Stimulated activated CD8-positive, alpha-beta memory T cell treated with anti-CD3 and anti-CD28 coated beads, Interleukin-15, amount 100 ng/mL, for 4 hours (primary cell): ENCODE measurements at places on chromosomes 1 and 21.

DNA sequence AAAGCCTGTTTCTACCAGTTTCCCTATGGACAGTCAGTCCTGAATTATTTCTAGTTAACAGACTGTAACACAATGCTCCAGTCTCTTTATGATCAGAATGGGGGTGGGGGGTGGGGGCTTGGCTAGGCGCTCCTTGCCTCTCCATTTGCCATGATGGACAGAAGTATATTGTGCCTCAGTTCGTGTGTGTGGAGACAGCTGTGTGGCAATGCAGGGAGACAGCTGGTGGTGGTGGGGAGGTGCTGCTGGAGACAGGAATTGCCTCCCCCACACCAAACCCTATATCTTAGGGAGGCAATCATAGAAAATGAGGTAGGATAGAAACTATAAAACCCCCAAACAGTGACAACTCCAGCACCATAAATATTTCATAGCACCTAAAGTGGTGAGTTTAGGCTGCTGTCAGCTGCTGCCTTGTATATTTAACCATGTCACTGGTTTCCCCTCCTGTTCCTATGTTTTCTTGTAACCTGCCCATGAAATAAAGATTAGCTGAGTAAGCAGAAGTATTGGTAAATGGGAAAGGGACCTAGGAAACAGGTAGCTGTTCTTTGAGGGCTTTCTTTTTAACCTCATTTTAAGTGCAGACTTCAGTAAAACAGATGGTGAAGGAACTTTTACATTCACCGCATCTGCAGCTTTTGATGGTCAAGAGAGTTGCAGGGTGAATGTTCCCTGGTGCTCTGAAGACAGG is 3.4 kb downstream of the PLXNA2 start:
- no peak for DNase-seq

DNA sequence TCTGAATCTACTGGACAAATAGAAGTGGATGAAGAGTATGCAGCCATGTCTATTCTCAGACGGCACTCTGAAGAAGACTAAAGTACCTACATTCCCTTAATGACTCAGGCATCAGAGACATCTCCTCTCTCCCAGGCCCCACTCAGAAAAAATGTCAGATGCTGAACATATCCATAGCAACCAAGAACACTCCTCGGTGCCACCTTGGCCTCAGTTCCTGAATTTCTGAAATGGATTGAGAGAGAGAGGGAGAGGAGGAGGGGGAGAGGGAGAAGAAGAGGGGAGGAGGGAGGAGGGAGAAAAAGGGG is 16.0 kb upstream of the OVAAL start:
- no peak for DNase-seq

GRCh38 chr21:36909901-36910561 is 56.4 kb downstream of the HLCS start:
- DNase-seq: no peak

GRCh38 chr1:167706931-167707877 is 14.6 kb upstream of the MPZL1 start:
- no peak for DNase-seq

DNA sequence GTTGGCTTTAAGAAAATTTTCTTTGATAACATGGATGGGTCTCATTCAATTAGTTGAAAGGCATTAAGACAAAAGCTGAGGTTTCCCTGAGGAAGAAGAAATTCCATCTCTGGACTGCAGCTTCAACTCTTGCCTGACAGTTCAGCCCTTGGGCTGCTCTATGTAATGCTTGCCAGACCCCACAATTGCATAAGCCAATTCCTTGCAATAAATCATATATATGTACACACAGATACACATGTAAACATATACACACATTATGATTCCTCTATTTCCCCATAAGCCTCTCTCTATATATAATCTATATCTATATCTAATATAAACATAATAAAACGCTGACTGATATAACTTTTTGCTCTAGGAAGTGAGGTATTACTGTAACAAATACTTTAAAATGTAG is 301.5 kb upstream of the PRMT6 start:
- DNase-seq: no peak

DNA sequence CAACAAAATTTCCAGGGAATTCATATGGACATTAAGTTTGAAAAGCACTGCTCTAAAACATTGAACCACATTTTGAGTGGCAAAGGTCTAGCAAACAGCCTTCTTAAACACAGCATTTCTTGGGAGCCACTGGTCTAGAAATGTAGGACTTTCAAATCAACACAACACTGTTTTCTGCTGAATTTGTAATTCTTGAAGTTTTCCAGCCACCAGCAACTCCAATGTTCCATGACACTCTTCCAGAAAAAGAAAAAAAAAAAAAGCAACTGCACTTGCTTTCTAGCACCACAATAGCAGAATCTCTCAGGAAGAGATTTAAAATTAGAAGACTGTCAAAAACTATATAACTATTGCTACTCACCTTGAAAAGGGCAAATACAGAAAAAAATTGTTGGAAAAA is 4.5 kb downstream of the SYDE2 start:
- DNase-seq: no peak

- no peak for DNase-seq
Observed at GRCh38 chr1:15192916-15193550, 39.5 kb downstream of the TMEM51 start.

GRCh38 chr1:104084380-104084779 is 334.7 kb downstream of the AMY1C start:
- no peak for DNase-seq

- no peak for DNase-seq
Observed at GRCh38 chr1:92599184-92599583, 112.5 kb upstream of the GFI1 start.

DNA sequence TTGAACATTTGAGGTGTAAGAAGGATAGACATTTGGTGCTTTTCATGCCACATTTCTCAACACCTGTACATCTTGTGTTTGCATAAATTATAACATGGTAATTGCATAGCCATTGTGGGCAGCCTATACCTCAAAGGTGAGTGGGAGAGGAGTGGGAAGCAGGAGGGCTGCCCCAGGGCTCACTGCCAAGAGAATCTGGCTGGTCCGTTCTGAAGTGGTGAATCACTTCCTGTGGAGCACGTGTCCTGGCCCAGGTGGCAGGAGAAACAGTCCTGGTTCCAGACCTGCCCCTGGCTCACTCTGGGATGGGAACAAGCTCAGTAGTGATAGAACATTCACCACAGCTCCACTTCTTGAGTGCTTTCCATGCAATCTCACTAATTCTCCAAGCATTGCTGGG is 11.6 kb upstream of the OLFML2B start:
- DNase-seq: no peak

- no peak for DNase-seq
Observed at GRCh38 chr21:28150778-28151177, 841.9 kb downstream of the LTN1 start.

DNA sequence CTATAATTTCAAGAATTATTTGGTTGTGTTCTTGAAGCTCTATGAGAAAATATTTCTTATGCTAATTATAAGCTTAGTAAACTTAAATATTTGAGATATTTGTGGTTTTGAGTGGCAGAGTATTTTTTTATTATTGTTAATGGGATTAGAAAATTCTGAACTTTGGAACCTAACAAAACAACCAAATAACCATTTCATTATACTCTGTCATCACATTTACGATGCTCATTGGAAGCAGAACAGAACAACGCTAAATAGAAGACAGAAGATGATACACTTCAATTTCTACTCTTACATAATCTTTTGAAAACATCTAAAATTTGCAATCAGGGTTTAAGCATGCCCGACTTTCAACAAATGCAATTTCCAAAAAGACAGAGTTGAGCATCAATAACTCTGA is 270.2 kb downstream of the PTPRC start:
- no peak for DNase-seq

DNA sequence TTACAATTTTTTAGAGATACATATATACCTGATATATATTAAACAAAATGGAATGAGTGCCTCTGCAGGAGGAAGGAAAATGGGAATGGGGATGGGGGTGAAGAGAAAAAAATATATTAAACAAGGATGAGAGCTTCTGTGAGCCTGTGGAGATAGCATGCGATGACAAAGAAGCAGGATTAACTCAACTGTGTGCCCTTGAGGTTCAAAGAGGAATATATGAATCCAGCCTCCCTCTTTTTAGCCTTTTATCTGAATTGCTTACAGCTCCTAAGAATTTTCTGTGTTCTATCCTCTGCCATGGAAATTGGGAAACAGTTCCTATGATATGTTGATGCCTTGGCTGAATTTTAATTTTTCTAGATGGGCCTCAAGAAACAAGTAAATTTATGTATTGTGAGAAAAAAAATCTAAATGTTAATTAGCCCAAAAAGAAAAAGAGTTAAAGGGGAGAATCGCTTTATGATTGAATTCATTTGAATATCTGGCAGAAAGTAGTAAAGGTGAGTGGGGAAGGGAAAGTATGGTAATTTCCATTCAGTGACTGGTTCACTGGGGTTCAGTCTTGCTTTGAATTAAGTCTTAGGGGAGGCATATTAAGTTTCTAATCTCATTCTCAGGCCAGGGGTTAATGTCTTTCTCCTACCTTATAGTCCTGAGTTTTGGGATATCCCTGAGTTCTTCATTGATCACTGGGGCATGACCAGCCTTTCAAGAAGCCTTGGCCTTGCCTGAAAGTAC is 106.3 kb upstream of the HMCN1 start:
- DNase-seq: no peak

DNA sequence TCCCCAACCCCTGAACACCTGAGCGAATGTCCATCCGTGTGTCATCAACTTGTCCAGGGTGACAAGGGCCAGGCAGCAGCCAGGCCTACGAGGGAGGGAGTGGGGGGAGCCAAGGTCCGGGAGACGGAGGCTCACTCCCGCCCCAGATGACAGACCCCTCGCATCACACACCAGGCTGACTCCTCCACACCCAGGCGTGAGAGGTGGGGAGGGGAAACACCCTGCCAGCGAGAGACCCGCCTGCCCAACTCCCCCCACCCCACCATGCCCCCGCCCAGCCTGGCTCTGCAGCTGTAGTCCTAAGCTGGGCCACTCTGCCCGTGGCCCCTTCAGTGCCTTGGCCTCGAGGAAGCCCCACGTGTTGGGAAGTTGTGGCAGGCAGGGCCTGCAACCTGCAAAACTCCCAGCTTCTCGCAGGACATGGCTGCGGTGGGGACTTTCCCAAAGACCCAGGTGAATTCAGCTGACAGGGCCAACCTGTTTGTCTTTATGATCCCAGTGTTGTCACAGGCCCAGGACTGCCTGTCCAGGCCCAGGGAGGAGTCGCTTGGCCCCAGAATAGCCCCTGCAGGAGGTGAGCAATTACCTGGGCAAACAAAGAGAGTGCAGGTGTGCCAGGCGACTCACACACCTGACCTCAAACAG is 62.9 kb downstream of the RIPK4 start:
- no peak for DNase-seq

GRCh38 chr1:203098914-203099520 is 13.2 kb upstream of the MYOG start:
- DNase-seq: no peak

- DNase-seq: no peak
Observed at GRCh38 chr1:8680664-8681650, 136.5 kb downstream of the RERE start.

GRCh38 chr21:28828981-28829380 is 163.7 kb downstream of the LTN1 start:
- no peak for DNase-seq
